Natural killer cell (primary cell): ENCODE measurements at places on chromosomes 2 and 18. TPM values are rescaled to one million over a fixed set of nuclear protein-coding genes. Genes with fewer than 3 reads are reported as not detected.

GRCh38 chr2:48674933-48675332 is 57.3 kb downstream of the GTF2A1L start:
- H3K36me3 ChIP-seq, result no peaks in the 10 kb centered on the region
- H3K27ac ChIP-seq, result no peak overlapping the region
- H3K4me1 ChIP-seq, result no peaks in the 10 kb centered on the region
- H3K4me3 ChIP-seq, result no peak overlapping the region
- no peak for DNase-seq

DNA sequence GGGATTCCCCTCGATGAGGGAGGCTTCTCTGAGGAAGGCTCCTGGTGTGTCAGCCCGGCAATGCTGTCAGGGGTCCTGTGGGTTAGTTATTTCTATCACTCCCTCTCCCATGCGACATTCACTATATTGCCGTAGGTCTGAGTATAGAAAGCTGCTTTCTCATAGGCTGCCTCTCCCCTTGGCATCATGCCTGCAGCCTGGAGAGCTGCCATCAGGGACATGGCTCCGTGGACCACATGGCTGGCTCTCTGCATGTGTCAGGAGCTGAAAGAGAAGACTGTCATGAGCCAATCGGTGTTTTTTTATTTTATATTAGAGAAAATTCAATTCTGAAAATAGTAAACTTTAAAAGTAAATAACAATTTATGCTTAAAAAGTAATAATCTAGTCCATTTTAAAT is 198.0 kb downstream of the CDH20 start:
- H3K27ac ChIP-seq, result no peak overlapping the region
- no peak overlapping the region for H3K4me3 ChIP-seq
- no peaks in the 10 kb centered on the region for H3K27me3 ChIP-seq
- no peak for DNase-seq
- no peaks in the 10 kb centered on the region for H3K36me3 ChIP-seq

Gene FBXO48
- 1.1 TPM for total RNA-seq

GRCh38 chr2:71129114-71129901 is 721 bp downstream of the MCEE start:
- no peaks in the 10 kb centered on the region for H3K27me3 ChIP-seq
- H3K27ac ChIP-seq, result peak overlapping the region; percentile 80
- H3K4me1 ChIP-seq, result peaks cover 17% of the 10 kb centered on the region

Gene SLC5A7
- not detected for total RNA-seq

Gene MYCN
- total RNA-seq, result not detected

- no peaks in the 10 kb centered on the region for H3K36me3 ChIP-seq
- no peaks in the 10 kb centered on the region for H3K4me1 ChIP-seq
- DNase-seq, result no peak
- no peaks in the 10 kb centered on the region for H3K27me3 ChIP-seq
- no peak overlapping the region for H3K27ac ChIP-seq
Measured at GRCh38 chr18:57269756-57270155, 82.6 kb upstream of the ST8SIA3 start.

- H3K36me3 ChIP-seq, result no peaks in the 10 kb centered on the region
- H3K27me3 ChIP-seq, result peaks cover 53% of the 10 kb centered on the region
- peaks cover 32% of the 10 kb centered on the region for H3K4me1 ChIP-seq
- H3K27ac ChIP-seq, result no peak overlapping the region
- H3K4me3 ChIP-seq, result no peak overlapping the region
- no peak for DNase-seq
Measured at GRCh38 chr2:20668871-20669475, 2.0 kb downstream of the GDF7 start.

- no peak overlapping the region for H3K4me3 ChIP-seq
- H3K4me1 ChIP-seq, result no peaks in the 10 kb centered on the region
- DNase-seq, result no peak
- H3K27ac ChIP-seq, result no peak overlapping the region
Measured at GRCh38 chr2:11799826-11800225, 53.4 kb downstream of the LPIN1 start.

GRCh38 chr18:22558945-22559385 is 141.2 kb upstream of the CTAGE1 start:
- H3K27me3 ChIP-seq, result peaks cover 16% of the 10 kb centered on the region
- peak; percentile 11 for DNase-seq
- no peaks in the 10 kb centered on the region for H3K36me3 ChIP-seq

- no peak overlapping the region for H3K4me3 ChIP-seq
- H3K27ac ChIP-seq, result no peak overlapping the region
- H3K36me3 ChIP-seq, result no peaks in the 10 kb centered on the region
- H3K4me1 ChIP-seq, result no peaks in the 10 kb centered on the region
- no peak for DNase-seq
Measured at GRCh38 chr2:158095912-158096311, 5.8 kb upstream of the UPP2 start.

DNA sequence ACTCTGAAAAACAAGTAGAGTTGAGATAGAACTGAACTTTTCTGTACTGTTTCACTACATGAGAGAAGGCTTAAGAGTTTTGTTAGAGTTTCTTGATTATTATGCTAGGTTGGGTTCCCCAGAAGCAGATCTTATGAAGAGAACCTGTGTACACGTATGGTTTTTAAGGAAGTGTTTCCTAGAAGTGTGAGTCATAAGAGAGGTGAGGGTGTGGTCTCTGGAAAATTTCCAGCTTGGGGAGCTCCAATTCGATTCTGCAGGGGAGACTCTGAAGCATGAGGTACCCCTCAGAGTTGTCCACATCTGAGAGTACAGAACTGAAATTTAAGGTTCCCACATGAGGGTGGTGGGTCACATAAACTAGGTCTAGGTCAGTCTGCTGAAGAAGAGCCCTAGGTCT is 83.3 kb upstream of the MAP2 start:
- no peak overlapping the region for H3K27ac ChIP-seq
- no peaks in the 10 kb centered on the region for H3K36me3 ChIP-seq
- no peaks in the 10 kb centered on the region for H3K27me3 ChIP-seq
- H3K4me1 ChIP-seq, result no peaks in the 10 kb centered on the region
- no peak overlapping the region for H3K4me3 ChIP-seq
- DNase-seq, result no peak

Gene CD302
- total RNA-seq, result 5.1 TPM

DNA sequence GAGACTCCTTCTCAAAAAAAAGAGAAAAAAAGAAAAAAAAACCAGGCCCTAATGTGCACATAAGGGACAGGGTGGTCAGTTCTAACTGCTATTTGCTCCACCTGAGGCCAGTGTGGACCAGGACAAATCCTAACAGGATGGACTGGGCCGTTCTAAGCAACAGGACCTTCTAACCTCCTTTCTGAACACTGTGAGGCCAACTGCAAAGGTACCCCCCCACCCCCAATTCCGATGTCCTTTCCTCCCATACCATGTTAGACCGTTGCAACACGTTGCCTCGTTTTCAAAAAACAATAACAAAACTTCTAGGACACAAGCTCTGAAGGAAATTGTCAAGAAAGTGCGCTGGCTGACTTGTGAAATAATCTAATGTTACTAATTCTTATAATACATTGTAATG is 1.2 kb downstream of the THAP4 start:
- no peak overlapping the region for H3K27ac ChIP-seq
- H3K36me3 ChIP-seq, result peaks cover 16% of the 10 kb centered on the region
- no peak for DNase-seq
- H3K4me3 ChIP-seq, result no peak overlapping the region

DNA sequence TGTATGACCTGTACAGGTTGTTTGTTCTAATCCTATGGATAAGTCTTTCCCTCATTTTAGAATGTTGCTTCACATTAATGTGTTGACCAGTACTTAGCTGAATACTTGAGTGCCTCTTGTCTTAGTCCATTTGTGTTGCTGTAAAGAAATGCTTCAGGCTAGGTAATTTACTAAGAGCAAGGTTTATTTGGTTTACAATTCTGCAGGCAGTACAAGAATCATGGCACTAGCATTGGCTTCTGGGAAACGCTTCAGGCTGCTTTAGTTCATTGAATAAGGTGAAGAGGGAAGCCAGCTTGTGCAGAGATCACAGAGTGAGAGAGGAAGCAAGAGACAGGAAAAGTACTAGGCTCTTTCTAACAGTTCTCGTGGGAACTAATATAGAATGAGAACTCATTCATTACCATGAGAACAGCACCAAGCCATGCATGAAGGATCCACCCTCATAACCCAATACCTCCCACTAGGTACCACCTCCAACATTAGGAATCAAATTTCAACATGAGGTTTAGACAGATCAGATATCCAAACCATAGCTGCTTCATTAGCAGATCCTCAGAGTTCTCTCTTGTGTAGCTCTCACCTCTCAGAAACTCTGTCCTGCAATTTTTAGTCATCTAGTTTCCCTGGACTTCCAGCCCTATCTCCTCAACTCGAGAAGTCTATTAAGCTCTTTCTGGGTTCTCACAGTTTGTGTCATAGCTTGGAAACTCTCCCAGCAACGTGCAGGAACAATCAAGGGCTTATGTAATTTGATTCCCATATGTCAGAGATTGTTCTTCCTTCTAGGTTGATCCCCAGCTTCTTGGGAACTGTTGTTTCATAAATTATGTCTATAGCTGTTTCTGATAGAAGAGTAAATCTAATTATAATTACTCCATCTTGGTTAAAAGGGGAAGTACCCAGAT is 2082.3 kb upstream of the CELF4 start:
- no peak overlapping the region for H3K4me3 ChIP-seq
- no peaks in the 10 kb centered on the region for H3K4me1 ChIP-seq
- no peak for DNase-seq

DNA sequence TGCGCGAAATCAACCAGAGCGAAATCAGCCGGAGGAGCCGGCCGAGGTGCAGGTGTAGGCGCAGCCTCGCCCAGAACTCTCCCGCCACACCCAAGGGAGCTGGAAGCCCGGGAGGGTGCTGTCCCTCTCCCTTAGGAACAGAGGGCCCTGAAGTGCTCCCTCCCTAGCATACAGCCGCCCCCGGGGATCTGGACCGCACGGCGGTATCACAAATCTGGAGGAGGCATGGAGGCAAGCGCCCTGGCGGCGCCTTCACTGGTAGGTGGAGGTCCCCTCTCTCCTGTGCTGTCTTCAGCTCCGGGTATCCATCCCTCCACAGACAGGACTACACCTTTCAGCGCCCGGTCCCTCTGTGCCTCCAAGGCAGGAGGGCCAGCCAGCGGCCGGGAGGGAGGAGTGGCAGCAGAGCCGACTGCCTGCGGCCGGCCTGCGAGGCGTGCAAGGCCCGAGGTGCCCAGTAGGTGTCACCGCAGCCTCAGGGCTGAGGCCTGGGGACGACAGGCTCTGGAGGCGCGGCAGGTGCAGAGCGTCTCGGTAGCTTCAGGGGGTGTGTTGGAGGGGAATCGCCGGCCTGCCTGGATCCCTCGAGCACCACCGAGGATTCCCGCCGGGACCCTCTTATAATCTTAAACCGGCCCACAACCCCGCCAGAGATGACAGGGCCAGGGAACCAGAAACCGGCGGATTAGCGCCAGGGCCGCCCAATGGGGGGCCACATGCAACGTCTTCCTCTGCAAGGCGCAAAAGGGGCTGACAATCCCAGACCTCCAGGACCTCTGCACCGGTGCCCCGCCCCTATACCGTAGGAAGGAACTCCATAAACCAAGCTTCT is 2.8 kb downstream of the IHH start:
- peak; percentile 74 for DNase-seq
- H3K4me1 ChIP-seq, result peaks cover 32% of the 10 kb centered on the region
- H3K4me3 ChIP-seq, result no peak overlapping the region
- H3K27ac ChIP-seq, result no peak overlapping the region

Gene ESCO1
- total RNA-seq, result 43.4 TPM

DNA sequence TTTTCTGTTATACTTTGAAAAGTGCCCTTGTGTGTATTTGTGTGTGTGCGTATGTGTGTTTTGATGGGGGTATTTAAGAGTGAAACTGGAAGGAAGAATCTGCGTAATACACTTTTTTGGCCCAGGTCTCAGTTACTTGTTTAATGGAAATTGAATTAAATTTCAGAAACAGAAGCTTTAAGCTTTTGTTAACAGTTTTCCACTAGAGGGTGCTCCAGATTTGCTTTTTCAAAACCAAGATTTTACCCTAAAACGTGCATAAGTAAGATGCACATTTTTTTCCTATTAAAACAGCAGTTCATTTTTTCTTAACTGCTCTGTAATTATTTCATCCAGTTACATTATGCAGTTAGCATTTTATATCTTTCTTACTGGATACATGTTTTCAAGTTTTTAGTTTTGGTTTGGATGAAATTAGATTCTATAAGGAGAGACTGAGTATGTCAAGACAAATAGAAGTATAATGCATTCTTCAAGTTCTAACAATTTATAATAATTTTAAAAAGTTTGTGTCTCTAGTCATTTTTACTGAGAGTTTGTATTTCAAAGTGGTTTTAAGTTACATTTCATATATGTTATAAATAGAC is 97.2 kb downstream of the PIK3C3 start:
- no peak overlapping the region for H3K4me3 ChIP-seq
- H3K4me1 ChIP-seq, result no peaks in the 10 kb centered on the region
- H3K27ac ChIP-seq, result no peak overlapping the region
- peaks cover 26% of the 10 kb centered on the region for H3K36me3 ChIP-seq
- peak; percentile 17 for DNase-seq

DNA sequence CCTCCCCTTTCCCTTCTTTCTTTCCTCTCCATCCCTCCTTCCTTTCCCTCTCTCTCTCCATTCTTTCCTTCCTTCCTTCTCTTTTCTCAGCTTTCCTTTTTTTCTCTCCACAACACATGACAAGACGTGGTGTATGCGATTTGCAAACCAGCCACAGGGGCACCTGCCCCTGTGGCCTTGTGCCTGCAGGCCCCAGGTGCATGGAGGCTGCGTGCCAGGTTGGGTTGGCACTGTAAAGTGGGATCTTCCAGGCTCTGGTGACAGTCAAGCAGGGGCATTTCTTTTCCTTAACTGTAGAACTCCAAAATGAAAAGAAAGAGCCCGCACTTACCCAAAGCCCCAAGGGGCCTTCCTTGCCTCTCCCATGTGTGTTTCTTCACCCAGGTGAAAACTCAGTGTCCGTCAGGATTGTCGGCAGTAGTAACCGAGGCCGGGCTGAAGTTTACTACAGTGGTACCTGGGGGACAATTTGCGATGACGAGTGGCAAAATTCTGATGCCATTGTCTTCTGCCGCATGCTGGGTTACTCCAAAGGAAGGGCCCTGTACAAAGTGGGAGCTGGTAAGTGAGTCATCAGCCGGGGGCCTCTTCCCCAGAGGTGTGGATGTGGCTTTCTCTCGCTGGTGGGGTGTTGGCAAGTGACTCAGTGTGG is 50.9 kb downstream of the MARCO start:
- H3K4me3 ChIP-seq, result no peak overlapping the region
- H3K27me3 ChIP-seq, result no peaks in the 10 kb centered on the region
- H3K4me1 ChIP-seq, result no peaks in the 10 kb centered on the region
- H3K27ac ChIP-seq, result no peak overlapping the region

Gene LOXHD1
- total RNA-seq, result 0.11 TPM

DNA sequence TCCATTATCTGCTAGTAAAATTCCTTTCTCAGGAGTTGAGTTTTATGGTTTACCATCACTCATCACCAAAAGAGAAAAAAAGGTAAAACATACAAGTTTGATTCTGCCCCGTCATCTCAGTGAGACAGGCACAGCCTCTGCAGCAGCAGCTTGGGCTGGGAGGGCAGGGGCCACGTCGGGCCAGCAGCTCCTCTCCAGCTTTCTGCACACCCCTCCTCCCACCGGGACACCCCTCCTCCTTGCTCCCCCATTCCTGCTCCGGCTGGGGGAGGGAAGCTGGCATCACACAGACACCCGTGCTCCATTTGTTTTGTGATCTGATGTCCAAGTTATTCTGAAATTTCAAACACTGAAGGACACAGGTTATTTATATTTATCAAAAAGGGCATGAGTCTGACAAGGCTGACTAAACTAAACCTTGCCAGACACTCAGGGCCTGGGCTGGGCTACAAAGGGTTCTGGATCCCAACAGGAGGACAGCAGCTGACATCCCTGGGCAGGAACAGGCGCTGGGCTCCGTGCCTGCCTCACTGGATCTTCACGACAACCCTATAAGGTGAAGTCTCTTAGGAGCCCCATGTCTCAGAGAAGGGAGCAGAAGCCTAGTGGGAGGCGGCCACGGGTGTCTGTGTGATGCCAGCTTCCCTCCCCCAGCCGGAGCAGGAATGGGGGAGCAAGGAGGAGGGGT is 71.4 kb downstream of the HDAC4 start:
- H3K27ac ChIP-seq, result no peak overlapping the region
- no peaks in the 10 kb centered on the region for H3K27me3 ChIP-seq
- peaks cover 26% of the 10 kb centered on the region for H3K4me1 ChIP-seq
- H3K36me3 ChIP-seq, result no peaks in the 10 kb centered on the region
